Left lobe of liver (tissue), 2 donors: ENCODE measurements at places on chromosomes 3 and 15. TPM values are rescaled to one million over a fixed set of nuclear protein-coding genes. Genes with fewer than 3 reads are reported as not detected.

The GOLGA6D gene
- total RNA-seq: 0.45 TPM

The ZNF385D gene
- total RNA-seq: 2.1 TPM

The TTLL13 gene
- total RNA-seq: 0.15 TPM

GRCh38 chr15:88635318-88635717, 3.5 kb upstream of the ISG20 start:
- DNase-seq: no peak

DNA sequence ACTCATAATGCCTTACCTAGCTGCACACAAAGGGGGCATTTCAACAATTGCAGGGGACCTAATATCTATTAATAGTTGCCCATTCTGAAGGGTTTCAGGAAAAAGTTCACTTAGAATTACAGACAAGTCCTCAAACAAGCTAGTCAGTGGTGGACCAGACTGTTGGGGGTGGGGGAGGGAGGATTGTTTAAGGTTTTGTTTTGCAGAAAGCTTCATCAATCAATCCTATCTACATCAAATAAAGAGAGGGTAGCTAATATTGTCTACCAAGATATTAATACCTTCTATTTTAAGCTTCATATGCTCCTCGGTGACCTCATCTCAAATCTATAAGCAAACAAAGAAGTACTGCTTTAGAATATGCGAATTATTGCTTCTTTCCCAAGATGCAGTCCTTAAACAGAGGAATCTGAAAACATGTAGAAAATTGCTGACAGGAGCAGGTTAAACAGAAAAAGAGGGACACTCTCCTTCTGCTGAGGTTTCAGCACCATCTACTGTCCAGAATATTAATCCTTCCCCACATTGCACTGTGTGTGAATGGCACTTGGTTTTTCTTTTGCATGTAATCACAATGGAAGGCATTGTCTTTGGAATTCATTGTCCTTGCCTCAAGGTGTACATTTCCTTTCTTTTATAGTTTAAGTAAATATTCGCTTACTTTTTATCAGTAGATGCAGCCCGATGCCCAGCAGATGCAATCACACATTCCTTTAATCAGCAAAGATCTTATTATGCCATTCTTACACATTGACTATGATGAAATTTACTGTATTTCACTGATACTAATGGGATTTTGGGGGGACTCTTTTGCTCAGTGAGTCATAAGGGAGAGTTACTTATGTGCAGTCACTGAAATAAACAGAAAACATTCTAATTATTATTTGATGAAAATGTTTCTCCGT, 94.7 kb downstream of the IL5RA start:
- DNase-seq: no peak

DNA sequence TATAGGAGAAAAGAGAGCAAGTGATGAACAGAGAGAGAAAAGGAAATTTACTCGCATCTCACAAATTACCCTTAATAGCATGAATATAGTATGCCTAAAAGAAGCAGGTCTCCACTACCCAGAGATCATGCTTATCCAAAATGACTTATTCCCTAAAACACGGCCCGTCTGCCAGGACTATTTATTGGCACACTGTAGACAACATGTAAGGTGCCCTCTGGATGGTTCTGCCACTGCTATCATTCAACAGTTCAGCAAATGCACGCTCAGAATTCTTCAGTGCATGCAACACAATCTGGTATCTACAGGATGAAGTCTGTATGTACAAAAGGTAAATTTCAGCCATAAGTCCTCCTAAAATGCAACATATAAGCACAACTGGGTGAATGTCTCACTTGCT, 465.8 kb downstream of the SHQ1 start:
- DNase-seq: no peak

DNA sequence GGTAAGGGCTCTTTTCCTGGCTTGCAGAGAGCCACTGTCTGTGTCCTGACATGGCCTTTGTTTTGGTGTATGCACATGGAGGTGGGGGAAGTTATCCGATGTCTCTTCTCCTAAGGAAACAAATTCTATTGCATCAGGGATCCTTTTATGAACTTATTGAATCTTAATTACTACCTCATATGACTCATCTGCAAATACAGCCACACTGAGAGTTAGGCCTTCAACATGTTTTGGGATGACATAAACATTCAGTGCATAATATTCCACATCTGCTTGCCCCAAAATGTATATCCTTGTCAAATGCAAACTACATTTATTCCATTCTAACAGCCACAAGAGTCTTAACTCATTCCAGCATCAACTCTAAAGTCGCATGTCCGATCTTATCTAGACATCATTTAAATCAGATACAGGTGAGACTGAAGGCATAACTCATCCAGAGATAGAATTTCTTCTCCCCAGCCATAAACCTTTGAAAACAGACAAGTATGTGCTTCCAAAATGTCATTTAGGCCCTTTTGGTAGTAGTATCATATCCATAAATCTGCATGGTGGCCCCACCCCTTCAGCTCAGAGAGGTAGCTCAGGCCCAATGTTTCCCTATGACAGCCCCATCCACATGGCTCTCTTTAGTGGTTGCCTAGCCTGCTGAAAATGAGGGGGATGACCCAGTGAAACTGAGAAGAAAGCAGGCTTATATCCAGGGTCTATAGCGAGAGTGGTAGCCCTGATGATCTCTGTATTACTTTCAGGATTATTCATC, 289.5 kb upstream of the ALCAM start:
- DNase-seq: no peak

DNA sequence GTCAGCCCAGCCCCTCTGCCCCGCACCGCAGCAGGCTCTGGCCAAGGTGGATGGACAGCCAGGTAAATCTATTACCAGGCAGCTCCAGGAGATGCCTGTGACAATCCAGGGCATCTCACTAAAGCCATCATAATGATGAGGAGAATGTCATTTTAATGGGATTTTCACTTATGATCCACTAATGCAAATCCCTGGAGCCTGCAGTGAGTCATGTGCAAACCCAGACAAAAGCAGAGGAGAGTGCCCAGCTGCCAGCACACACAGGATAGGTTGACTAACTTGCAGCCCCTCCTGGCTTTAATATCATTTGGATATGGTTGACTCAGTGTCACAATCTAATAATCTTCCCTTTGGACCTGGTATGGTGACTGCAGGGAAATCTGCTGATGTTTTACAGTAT, 206.9 kb upstream of the TRIM42 start:
- DNase-seq: no peak

- no peak for DNase-seq
Measured at GRCh38 chr3:156628836-156629618, 45.4 kb upstream of the TIPARP start.

DNA sequence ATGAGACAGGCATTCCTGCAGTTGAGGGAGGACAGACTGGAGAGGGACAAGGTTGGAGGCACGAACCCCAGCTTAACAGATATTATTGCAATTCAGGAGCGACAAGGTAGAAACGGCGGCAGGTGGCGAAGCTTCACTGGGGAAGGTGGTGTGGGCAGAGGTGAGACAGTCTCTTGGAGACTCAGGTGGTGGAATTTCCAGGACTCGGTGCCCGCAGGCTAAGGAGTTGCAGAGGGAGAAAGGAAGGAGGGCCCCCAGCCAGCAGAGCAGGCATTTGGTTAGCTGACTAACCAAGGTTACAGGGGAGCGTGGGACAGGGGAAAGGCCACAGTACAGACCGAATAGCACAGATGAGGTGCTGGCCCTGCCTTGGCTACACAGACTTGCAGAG, 3.0 kb downstream of the FAM174B start:
- DNase-seq: no peak

GRCh38 chr3:168824107-168824506, 728.4 kb upstream of the GOLIM4 start:
- no peak for DNase-seq
